Stomach (tissue), 19 donors: ENCODE measurements at places on chromosomes 16 and 17.

GRCh38 chr17:74971842-74972106 lies 785 bp downstream of the HID1 start:
- no peak for DNase-seq

DNA sequence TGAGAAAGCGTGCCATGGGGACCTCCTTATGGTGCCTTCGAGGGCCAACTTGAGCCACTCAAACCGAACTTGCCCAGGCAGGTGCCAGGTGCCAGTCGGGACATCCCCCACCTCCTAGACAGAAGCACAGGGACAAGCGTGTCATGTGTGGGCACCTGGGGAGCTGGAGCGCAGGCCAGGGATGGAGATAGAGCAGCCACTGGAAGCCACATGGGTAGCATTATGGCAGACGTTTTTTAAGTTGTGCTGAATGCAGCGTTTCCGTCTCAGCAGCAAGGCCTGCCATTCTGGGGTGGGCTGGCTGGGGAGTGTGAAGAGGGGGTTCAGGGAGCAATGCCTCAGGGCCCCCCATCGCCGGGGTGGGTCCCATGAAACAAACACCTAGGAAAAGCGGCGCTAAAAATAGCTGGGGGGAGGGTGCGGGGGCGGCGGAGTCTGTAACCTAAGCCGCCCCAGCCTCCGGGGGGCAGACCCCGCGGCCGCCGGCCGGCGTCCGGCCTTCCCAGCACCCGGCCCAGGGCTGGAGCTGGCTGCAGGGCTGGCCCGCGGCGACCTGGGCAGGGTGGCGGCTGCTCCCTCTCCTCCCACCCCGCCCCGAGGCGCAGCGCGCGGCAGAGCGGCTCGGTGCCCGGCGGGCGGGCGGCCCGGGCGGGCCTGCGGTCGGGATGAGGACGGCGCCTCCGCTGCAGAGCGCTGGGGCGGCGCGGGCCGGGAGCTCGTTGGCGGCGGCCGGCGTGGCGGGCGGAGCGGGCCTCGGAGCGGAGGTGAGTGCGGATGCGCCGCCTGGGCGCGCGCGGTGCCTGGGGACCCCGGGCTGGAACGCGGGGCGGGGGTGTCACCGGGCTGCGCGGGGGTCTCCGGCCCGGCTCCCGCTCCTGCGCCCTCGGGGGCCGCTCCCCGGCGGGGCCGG lies at the start of gene ZNF469:
Gene ZNF469, plus strand, starts transcription at position 469 of the 910 bp plus-strand sequence. CDS start 44,512 bp downstream, outside the sequence.
- peak; percentile 60 for DNase-seq

GRCh38 chr17:61318684-61319098 lies 81.0 kb upstream of the TBX2 start:
- DNase-seq, result no peak

DNA sequence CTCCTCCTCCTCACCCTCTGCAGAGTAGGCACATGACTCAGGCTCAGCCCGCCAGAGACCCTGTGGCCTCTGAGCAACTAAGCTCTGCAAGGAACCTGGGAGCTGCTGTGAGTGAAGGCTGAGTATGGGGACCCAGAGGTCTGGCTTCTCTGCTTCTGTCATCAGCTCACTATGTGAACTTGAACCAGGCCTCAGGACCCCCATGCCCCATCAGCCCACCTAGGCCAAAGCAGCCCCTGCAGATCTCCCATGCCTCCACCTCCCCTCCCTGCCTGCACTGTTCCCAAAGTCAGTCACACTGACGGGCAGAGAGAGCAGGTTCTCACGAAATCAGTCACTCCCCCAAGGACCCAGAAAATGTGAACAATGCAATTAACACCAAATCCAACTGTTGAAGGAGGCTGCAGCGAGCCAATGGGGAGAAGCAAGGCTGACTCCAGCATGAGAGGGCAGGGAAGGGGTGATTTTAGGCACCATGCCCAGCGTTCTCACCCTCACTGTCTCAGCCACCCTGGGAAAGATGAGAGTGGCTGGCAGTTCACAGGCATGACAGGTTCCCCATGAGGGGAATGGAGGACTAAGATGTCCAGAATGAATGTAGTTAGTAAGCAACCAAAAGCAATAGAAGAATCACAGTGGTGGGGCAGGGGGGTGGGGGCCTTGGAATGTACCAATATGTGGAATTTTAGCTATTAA lies 60.6 kb downstream of the BEAN1 start:
- no peak for DNase-seq

DNA sequence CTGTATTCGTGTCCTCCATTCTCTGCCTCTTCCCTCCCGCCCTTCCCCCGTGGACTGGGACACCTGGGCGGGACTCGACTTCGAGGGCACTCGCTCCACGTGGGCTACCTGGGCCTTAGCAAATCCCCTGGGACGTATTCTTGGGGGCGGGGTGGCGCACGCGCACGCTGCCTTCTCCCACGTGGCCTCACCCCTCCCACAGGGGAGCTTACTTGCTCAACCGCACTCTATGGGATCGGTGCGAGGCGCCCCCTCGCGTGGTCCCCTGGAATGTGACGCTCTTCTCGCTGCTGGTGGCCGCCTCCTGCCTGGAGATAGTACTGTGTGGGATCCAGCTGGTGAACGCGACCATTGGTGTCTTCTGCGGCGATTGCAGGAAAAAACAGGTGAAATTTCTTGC lies 3.5 kb downstream of the VMO1 start:
- peak; percentile 28 for DNase-seq
